Osteoblast (primary cell): ENCODE measurements at places on chromosomes 2 and 18. TPM values are rescaled to one million over a fixed set of nuclear protein-coding genes. Genes with fewer than 3 reads are reported as not detected.

MEP1B gene
- not detected in 2 replicates for total RNA-seq

- DNase-seq = no peak
Observed at GRCh38 chr2:169694894-169695260, 608 bp downstream of the PHOSPHO2 start.

CRYBA2 gene
- not detected in 2 replicates for total RNA-seq

SKOR2 gene
- not detected in 2 replicates for total RNA-seq

MBD1 gene
- total RNA-seq = 64.8 and 71.3 TPM in 2 replicates

DNA sequence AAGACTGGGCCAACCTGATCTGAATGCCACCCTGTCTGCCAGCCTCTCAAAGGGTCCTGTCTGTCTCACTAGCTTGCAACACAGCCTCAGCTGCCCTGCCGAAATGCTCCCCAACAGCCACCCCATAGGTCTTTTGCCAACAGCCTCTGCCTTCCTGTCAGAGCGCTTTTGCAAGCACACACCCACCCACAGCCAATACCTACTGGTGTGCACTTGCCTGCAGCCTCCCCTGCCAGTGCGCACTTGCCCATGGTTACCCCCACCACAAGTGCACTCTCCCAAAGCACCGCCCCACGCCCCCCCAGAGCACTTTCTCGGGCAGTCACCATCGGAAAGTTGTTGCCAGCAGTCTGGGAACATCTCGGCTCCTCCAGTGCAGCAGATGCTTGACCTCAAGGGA, 48.6 kb downstream of the RTTN start:
- DNase-seq = no peak

DNA sequence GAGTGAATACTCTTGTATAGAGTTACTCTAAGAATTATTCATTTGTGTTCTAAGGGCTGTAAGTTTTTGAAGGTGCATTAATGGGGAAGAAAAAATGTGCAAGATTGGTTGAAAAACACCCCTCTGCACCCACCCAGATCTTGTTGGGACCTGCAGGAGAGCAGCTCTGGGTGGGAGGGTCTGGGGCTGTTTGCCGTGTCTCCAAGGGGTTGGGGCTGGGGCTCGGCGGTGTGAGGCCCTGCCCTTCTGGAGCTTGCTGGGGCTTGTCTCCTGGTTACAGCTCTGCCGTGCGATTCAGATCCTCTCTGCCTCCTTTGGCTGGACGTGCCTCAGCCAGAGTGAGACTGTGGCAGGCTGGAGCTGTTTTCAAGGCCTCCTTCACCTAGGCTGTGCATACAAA, 26.1 kb downstream of the IGFBP2 start:
- peak; percentile 21 for DNase-seq

DNA sequence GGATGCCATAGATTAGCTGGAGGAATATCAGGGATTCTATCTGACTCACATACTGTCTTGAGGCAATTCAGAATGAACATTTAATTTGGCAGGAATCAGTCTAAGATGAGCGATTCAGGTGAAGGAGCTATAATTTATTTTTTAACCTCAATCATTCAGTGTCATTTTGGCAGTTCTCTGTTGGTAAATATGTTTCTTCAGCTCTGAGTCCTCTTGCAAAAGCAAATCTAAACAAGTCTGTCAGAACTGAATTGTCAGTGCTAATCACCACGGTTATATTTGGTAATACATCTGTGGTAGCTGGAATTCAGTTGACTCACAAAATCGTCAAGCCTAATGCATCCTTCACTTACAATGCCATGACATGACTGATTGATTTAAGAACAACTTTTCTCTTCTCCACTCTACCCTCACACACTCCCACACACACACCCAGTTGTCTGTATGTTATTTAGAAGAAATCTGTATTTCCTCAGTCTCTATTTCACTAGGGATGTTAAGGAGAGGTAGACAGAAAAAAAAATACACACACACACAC, 516.6 kb upstream of the NXPH2 start:
- peak; percentile 17 for DNase-seq

GRCh38 chr2:21428754-21429153, 305.0 kb downstream of the TDRD15 start:
- DNase-seq = no peak

GRCh38 chr2:14628901-14629300, 3.6 kb upstream of the LRATD1 start:
- DNase-seq = no peak

MFSD2B gene
- 0.36 TPM in 1 of 2 replicates, not detected in the other for total RNA-seq

DNA sequence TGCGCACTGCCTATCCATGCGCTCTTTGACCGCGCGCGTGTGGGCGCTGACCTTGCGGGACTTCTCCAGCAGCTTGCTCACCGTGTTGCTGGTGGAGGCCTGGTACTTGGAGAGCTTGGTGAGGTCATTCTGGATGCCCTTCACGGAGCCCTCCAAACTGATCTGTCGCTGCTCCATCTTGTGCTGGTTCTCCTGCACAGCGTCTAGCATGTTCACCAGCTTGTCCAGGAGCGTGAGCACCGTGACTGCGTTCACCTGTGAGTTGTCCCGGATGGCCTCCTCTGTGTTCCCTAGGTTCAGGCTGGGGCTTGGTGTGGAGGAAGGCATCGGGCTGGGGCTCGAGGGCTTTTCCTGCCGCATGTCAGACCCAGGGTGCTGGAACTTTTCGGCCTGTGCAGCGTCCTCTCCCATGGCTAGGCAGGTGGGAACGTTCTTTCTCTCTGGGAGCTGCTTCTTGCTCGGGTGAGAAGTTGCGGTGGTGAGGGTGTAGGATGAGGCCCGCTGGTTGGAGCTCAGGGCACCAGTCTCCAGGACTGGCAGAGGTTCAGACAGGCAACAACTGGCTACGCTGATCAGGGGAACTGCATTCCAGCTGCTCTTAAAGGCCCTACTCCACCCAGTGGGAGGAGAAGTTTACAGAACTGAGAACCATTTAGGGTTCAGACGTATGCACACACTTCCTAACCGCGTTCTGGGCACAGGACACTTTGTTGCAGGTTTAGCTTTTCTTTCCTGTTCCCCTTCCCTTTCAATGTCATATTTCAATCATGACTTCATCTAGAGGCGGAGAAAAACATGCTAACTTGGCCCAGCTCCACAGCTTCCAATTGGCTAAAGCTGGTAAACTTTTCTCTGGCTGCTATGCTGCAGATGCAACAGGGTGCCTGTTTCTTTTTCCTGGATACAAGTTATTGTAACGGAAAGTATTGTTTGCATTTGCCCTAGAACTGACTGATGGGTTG, at the start of gene CAVIN2:
Gene CAVIN2 (minus strand): TSS at position 574 of the 962 bp plus-strand sequence. CDS start 163 bp downstream, at position 411.
- peak; percentile 80 for DNase-seq

DNA sequence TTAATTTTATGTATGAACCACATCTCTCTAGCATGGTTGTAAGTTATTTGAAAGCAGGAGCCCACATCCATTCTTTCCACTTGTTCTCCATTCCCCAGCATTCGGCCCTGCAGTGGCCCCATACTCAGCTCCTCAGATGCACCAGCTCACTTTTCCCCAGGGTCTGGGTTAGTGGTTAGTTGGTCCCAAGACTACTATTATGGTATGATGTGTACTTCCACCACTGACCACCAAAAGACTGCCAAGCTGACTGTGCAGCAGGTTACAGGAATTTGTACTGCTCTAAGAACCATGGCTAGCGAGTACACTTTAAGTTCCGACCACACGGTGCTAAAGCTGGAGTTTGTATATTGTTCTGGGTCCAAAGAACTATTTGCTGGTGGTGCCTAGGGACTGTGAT, 413.6 kb upstream of the TCF4 start:
- DNase-seq = peak; percentile 74

- DNase-seq = peak; percentile 90
Observed at GRCh38 chr2:47008381-47009252, 93.0 kb upstream of the MCFD2 start.

DNA sequence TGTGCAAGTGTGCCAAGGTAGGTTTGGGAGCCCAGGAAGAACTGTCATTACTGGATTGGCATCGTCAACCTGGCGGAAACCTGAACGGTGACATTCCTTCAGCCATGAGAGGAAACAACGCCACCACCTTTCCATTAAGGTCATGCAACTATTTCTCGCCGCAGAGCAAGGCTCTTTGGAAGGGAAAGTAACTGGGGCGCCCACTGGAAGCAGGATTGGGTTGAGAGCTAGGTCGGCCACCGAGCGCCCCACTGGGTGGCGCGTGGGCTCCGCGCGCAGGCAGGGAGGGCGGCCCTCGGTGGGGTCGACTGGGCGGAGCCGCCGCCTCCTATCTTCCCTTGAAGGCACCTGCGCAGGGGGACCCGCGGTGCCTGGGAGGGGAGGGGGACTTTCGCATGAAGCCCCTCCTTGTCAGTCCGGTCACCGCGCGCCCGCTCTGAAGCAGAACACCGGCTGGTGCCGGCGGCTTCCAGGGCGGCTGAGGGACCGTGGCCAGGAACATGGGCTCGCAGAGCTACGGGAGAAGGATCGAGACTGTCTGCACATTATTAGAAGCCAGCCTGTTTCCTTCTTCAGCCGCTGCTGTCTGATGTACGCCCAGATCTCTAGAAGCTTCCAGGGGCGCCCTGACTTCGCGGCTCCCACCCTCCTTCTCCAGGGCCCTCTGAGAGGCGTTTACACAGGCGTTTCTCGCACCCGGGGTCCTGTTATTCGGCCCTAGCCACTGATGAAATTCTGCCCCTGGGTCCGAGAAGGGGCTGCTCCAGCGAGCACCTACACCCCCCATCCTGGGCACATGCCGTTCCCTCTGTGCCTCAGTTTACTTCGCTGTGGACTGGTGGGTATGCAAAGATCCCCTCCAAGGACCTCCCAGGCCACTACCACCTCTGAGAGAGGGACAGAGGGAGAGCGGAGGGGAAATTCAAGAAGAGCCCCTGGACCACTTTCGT, 27.3 kb upstream of the MAL start:
- no peak for DNase-seq

CCBE1 gene
- total RNA-seq = 51.4 and 53.0 TPM in 2 replicates

RASGRP3 gene
- total RNA-seq = 0.72 and 1.5 TPM in 2 replicates

STARD6 gene
- not detected in 2 replicates for total RNA-seq

GRCh38 chr2:16093639-16094529, 153.5 kb downstream of the MYCN start:
- DNase-seq = no peak

- no peak for DNase-seq
Observed at GRCh38 chr2:225052703-225053102, 10.4 kb upstream of the DOCK10 start.

POTEC gene
- 0.29 and 0.36 TPM in 2 replicates for total RNA-seq

GRCh38 chr2:187003611-187004010, 154.6 kb upstream of the ZSWIM2 start:
- peak; percentile 66 for DNase-seq

DNA sequence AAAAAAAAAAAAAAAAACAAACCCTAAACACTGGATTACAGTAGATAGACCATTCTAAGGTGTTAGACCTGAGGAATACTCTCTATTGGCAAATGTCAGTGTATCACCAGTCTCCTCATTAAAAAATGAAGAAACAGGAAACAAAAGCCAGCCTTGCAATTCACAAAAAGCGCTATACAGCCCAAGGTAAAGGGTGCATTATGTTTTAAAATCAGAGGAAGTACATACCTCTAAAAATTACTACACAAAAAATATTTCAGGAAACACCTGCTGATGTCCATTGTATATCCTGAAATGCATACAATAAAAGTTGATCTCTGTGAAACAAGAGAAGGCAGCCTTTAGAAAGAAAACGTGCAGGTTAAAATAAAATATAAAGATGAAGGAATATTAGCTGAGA, 54.9 kb upstream of the TSPYL6 start:
- peak; percentile 25 for DNase-seq

- DNase-seq = no peak
Observed at GRCh38 chr2:160271171-160272086, 71.4 kb upstream of the ITGB6 start.

DNA sequence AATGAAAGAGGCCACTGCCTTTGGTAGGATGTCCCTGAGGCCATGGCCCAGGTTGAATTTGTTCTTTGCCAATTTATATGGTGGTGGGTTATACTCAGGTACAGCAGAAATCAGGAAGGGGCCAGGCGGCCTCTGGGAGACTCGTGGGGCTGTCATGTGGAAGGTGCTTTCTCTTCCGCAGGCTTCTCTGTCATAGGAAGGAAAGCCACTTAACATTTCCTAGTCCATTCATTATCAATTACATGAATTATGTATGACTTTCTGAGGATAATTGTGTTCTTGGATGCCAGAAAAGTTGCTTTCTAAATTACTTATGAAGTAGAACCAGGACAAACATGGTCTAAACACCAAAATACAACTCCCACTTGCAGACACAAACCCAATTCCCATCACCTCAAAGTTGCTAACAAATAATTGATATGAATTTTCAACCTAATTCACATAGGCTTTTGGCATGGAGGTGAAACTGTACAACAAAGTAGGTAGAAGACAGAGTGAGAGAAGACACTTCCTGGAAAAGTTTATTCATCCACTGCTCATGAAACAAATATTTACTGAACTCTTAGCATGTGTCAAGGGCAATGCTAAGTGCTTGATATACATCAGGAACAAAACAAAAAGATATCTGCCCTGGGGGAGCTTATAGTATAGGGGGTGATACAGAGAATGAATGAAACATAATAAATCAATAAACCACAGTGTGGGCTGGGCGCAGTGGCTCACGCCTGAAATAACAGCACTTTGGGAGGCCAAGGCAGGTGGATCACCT, 50.5 kb upstream of the CHMP1B start:
- no peak for DNase-seq

DNA sequence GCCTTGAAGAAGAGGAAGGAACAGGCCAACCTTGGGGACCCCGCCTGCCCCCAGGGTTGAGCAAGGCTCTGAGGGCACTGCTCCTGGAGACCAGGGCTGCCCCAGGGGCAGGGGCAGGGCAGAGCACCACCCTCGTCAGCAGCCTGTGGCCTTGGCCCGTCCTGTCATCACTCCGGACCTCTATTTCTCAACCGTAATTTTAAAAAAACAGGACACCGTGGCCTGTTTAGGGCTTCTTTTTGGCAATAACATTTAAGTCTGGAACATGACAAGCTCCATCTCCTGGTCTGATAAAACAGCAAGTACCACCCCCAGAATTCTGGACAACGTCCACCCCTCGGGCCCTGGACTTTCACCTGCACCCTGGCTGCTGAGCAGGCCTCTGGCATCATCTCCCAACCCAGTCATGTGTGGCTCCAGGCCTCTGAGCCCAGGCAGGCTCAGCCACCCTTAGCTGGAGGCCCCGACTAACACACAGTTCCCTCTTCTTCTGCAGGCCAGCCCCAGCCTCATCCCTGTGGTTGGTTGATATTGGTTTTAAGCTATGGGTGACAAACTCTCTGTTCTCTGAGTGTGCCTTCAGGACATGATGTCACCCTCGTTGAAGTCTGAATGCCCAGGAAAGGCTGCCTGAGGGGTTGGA, 22.6 kb upstream of the ID2 start:
- no peak for DNase-seq
